ENCODE measurements at places on chromosomes 4 and X.

DNA sequence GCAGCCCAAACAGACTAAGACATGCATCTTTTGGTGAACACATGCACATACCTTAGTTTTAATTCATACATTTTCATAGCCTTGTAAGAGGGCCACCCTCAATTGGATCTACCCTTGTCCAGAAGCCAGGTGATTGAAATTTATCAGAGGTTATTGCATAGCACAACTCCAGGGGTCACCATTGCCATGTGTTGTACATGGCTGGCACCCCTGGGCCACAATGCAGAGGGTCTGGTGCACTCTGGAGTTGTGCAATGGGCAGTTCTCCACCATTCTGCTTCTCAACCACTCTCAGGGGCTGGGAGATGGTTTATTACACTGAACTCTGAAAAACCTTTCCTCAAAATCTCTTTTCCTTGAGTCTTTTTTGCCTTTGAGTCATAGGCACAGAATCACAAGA is 184.4 kb upstream of the CXorf66 start:
- no peak for DNase-seq

- DNase-seq = no peak
Observed at GRCh38 chrX:127762663-127763062, 289.5 kb downstream of the ACTRT1 start.

DNA sequence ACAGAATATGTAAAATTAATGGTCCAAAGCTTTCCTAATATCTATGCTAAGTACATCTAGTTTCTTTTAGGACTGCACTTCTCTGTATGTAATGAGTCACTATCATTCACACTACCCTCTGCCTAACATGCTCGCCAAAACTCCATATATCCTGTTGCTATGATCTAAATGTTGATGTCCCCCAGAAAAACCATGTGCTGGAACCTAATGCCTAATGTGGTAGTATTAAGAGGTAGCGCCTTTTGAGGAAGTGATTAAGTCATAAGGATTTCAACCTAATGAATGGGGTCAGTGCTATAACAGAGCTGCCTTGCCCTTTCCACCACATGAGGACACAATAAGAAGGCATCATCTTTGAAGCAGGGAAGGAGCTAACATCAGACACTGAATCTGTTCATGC is 34.9 kb upstream of the NFKB1 start:
- no peak for DNase-seq

DNA sequence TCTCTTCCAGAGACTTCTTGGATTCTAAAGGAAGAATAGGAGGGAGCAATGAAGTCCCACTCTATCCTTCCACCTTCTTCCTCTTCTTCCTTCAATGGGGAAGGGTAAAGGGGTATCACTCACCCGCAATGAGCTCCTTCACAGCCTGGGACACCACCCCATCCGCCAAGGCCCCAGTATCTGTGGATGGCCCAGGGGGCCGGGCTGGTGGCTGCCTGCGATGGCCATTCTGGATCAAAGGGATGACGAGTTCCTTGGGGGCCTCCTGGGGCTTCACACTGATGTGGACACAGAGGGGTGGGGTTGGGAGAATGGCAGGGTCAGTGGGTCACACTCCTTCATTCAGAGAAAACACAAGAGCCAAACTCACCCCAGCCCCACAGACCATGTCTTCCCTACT is 1.0 kb downstream of the GPKOW start:
- DNase-seq = no peak

- no peak for DNase-seq
Observed at GRCh38 chr4:177108708-177109107, 201.0 kb upstream of the NEIL3 start.

- no peak for DNase-seq
Observed at GRCh38 chr4:19675172-19675811, 576.4 kb upstream of the SLIT2 start.

- no peak for DNase-seq
Observed at GRCh38 chr4:149266301-149266700, 549.3 kb downstream of the IQCM start.

- DNase-seq = peak; percentile 38
Observed at GRCh38 chrX:130916636-130917422, 13.8 kb upstream of the ENOX2 start.

- no peak for DNase-seq
Observed at GRCh38 chr4:92307866-92308265, 4.1 kb downstream of the GRID2 start.

GRCh38 chr4:2798399-2799223 is 5.7 kb downstream of the SH3BP2 start:
- peak; percentile 75 for DNase-seq

- DNase-seq = no peak
Observed at GRCh38 chr4:102641793-102642192, 119.0 kb downstream of the MANBA start.

- DNase-seq = no peak
Observed at GRCh38 chrX:119573840-119574393, 446 bp upstream of the UBE2A start.

DNA sequence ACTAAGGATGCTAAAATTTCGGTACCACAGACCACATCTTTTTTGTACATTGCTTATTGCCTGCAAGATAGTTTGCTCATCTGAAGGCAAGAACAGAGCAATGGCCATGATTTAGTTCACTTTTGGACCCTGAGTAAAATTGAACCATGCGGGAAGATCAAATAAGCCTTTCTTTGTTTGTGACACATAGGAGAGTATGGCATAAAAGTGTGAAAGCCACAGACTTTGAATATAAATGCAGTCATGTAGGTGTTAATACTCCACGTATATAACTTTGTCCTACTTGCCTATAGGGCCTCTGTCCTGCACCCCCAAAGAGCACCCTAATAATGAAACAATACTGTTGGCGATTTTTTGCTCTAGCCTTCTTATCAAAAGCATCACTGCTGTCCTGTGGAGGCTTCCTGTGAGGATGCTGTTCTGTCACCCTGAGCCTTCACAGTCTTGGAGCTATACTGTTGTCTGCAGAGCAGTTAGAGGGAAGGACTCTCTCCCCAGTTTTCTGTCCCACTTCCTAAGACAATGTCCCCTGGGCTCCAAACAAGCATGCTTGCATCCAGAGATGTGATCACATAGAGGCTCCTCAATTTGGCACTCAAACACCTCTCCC is 10.2 kb upstream of the CXCL13 start:
- DNase-seq = no peak

DNA sequence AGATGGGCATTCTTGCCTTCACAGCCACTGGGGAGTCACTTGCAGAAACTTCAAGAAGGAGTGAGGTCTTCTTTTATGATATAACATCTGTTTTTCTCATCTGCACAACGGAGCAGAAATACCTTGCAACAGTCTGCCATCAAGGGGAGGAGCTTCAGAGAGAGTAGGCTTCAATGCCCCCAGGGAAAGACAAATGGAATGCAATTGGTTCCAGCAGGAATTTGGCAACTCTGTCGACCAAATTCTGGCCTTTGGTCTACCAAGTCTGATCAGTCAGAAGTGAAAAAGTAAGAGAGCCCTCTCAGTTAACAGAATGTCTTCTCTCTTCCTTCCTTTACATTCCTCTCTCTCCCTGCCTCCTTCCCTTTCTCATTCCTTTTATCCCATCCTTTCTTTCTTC is 229.3 kb downstream of the IDS start:
- DNase-seq = no peak

- no peak for DNase-seq
Observed at GRCh38 chr4:16329125-16329796, 103.0 kb upstream of the TAPT1 start.

GRCh38 chrX:78456909-78457308 is 129.5 kb upstream of the CYSLTR1 start:
- DNase-seq = no peak

GRCh38 chrX:154693394-154693793 is 40.0 kb upstream of the CTAG2 start:
- DNase-seq = no peak

DNA sequence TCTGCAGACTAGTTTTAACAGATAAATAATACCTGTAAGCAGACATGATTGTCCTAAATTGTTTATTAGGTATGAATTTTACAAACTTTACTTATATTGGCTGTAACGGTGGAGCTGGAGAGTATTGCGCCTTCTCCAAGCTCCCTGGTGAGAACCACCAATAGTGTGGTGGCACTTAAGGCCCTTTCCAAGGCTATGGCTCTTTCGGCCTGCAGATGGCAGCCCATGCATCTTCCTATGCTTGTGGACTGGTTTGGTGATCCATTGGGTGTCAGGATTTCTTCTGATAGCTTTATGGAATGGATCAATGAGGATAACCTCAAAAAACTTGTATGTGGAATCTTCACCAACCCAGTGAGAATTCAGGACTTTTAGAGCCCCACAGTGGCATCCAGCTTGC is 7.8 kb downstream of the LARP1B start:
- DNase-seq = peak; percentile 9

DNA sequence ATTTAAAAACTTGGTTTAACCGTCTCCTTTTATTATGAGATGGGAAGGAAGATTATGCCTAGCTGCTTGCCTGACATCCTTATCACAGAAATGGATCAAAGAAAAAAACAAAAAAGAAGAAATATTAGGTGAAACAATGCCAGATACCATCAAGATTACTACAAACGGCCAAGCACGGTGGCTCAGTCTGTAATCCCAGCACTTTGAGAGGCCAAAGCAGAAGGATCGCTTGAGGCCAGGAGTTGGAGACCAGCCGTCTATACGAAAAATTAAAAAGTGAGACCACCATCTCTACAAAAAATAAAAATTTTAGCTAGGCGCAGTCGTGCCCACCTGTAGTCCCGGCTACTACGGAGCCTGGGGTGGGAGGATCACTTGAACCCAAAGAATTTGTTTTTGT is 2.3 kb downstream of the FRYL start:
- no peak for DNase-seq

- DNase-seq = no peak
Observed at GRCh38 chr4:96675416-96675815, 835.5 kb downstream of the PDHA2 start.

DNA sequence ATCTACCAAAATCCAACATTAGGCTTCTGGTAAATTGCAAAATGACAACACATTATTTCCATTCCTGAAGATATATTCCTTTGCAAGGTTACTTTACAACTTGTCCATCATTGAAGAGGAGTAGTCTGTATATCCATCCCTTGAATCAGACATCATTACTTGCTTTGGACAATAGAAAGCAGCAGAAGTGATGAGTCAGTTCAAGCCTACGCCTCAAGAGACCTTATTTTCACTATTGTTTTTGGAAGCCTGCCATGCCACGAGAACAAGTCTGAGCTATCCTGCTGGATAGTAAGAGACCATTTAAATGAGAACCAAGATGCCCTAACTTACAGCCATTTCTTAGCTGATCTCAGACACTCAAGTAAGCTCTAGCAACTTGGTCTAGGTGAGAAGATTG is 246.0 kb upstream of the HHIP start:
- DNase-seq = no peak

GRCh38 chr4:38160487-38161207 is 200.4 kb downstream of the PTTG2 start:
- DNase-seq = peak; percentile 66

Measured in stimulated activated CD4-positive, alpha-beta T cell treated with anti-CD3 and anti-CD28 coated beads, Interleukin-15, amount 100 ng/mL, for 24 hours (primary cell).